8988T (cell line): ENCODE measurements at places on chromosomes 12 and 14.

DNA sequence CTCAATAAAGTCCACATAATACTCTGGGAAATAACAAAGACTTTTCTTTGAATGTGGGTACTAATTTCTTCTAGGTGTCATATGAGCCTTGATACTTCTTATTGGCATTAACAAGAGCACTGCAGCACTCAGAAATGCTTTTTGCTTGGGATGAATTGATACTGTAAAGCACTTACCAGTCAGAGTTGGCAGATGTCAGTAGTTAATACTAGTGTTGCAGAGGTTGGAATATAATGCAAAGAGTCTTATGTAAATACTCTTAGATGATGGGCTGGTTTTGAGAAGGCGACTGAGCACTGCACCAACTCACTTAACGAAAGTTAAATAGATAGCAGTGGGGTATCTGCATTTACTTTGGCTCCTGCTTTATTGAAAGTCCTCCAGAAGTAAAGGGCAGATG, 25.6 kb upstream of the MBIP start:
- no peak for DNase-seq

DNA sequence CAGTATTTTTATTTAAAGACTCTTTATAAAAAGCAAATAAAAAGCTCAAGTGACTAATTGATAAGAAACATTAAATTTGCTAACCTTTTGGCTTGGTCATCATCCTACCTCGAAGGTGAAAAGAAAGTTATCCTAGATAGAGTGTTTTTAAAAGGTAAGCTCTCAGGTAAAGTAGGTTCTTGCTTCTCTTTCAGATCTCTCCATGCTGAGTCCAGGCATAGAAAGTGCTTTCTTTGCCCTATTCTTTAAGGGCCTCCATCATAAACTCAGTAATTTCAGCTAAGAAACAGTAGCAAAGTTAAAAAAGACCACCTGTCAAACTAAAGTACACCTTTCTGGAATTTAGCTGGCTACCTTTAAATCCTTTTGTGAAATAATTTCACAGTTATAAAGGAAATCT, 20.6 kb upstream of the ANHX start:
- no peak for DNase-seq

- no peak for DNase-seq
These were observed 8.4 kb upstream of the SIX1 start for GRCh38 chr14:60657456-60658210.

DNA sequence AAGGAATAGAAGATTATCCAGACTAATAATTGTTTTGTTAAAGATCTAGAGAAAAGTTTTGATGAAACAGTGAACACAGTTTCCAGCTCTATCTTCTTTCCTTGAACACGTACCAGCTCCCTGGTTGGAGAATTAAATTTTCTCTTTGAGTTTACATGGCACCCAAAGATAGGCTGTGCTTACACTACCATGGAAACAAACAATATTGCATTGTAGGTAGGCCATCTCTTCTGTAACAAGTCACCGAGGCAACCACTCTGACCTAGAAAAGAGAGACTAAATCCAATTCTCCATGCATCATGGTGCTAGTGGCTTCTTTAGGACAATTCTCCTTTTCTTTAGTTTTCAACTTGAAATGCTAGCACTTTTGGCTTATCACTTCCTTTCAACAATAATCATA, 9.9 kb downstream of the BMAL2 start:
- DNase-seq: no peak

DNA sequence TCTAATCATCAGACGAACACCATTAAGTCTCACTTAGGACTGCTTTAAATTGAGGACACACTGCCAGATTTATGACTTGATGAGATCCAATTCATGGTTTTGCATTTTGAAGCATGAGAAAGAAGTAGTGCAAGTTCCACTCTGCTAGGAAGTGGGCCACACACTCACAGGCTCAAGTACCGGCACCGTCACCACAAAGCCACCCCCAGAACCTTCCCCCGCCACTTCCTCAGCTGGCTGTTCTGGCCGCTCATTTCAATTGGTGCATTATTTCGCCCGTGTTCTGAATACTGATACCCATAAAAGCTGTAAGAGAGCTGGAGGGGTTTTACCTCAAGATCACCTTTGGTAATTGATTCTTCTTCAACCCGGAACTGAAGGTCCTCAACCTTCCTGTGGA, 70.1 kb downstream of the CLIP1 start:
- DNase-seq: no peak

DNA sequence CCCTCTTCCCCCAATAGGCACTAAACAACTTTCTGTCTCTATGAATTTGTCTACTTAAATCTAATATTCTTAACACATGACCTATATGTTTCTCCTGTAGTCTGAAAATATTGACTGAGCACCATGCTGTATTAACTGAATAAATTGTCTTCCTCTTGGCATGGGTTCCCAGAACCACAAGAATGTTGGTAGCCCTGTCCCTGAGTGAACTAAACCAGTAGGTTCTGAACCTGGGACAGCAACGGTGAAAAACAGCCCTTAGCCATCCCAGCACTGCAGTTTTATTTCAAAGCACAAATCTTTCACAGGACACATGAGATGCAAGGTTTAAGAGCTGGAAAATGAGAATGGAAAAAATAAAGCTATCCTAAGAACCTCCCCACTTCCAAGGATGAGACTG, 20.4 kb upstream of the HSP90B1 start:
- no peak for DNase-seq

DNA sequence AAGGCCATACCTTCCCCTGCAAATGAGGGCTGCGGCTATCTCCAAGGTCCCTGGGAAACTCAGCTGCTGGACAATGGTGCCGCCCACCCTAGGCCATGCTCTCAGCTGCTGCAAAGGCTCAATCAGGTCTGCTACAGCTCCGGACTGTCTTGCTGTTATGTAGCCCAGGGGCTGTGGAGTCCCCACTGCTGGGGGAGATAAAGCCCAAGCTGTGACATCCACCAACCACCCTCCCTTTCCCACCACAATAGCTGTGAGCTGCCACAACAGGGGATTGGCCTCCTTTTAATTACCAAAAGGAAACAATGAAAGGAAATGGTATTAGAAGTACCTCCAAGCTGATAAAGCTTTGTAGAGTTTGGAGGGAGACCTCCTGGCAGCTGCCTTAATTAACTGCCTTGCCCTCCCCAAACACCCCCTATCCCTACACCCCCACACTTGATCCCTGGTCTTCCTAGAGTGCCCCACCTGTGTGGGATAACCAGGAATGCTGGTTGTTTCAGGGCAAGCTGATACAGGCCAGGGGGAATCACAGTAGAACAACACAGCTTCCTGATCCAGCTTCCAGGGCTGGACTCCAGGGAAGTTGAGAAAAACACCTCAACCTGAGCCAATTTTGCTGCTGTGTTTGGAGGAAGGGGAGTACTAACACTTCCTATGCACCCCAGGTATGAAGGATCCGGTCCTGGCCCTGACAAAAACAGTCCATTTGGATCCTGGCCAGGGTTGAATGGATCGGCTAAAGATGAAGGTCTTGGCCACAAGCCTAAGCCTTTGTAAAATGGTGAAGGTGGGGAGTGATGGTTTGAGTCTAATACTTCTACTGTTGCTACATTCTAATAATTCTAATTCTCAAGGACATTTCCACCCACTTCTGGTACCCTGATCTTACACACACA, at the start of gene VWF:
VWF (minus strand) TSS at position 260 of the 899 bp plus-strand sequence. CDS start 1,474 bp downstream, outside the sequence.
- DNase-seq: no peak

- no peak for DNase-seq
These were observed 5.6 kb upstream of the ASCL1 start for GRCh38 chr12:102951841-102952240.

DNA sequence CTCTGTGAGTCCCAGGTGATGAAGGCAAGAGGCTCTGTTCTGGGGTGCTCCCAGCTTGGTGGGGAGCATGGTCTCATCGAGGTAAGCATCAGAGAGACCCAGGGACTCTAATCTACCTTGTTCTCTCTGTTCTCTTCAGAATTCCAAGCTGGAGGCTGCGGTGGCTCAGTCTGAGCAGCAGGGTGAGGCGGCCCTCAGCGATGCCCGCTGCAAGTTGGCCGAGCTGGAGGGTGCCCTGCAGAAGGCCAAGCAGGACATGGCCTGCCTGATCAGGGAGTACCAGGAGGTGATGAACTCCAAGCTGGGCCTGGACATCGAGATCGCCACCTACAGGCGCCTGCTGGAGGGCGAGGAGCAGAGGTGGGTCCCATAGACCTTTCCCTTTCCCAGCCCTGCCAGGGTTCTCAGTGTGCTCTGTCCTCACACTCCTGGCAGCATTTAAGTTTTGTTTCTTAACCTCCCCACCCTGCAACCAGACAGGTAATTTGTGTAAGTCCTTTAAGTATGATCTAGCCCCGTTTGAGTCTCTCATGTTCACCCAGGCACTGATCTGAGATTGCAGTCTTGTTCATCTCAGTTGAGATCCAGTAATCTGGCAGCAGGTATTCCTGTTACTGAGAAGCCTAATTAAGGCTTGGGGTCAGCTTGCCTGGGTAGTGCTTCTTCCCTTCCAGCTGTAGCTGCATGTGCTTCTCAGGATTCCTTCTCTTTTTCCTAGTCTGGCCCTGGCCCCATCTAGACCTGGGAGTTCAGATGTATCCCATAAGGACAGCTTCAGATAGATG, 14.8 kb upstream of the KRT81 start:
- DNase-seq: no peak

DNA sequence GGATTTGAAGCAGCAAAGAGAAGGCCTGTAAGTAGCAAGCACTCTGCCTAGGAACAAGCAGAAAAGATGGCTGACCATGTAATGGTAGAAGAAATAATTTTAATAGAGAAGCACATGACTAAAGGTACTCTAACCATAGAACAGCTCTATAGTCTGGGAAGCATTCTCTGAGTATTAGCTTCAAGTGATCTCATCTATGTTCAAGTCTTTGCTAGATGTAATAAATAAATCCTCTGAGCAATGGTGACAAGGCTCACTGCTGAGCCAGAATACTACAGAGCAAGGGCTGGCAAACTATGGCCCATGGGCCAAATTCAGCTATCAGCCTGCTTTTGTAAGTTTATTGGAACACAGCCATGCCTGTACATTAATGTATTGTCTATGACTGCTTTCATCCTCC, 84.8 kb downstream of the PEBP1 start:
- DNase-seq: no peak

DNA sequence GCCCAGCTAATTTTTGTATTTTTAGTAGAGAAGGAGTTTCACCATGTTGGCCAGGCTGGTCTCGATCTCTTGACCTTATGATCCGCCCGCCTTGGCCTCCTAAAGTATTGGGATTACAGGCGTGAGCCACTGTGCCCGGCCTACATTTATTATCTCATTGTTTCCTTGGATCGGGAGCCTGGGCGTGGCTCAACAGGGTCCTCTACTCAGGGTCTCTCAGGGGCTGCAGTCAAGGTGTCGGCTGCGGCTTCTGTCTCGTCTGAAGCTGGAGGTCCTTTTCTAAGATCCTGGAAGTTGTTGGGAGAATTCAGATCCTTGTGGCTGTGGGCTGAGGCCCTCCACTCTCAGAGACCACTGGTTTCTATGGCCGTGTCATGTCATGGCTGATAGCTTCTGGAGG, 65.5 kb upstream of the SCN8A start:
- no peak for DNase-seq

DNA sequence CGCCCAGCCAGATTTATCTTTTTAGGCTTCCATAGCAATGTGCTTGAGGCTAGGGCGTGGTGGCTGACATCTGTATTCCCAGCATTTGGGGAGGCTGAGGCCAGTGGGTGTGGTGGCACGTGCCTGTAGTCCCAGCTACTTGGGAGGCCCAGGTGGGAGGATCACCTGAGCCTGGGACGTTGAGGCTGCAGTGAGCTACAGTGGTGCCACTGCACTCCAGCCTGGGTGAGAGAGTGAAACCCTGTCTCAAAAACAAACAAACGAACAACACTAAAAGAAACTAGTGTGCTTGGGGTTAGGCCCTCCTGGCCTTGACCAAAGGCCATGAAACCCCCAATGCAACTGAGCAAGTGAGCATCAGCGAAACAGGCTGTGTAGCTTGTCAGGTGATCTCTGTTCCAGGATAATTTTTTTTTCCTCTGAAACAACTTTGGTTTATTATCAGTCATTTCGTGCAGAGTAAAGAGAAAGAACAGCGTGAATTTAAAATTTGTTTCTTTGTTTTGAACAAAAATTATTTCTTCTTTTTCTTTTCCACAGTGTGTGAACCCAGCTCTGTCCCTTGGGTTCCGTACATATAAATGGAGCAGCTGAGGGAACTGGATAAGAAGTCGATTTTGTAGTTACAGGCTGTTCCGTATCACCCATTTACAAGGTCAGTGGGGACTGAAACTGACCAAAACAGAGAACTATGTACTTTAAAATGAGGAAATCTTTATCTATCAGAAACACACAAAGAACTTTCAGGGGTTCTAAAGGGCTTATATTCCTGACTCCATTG, 8.8 kb upstream of the TUBA1C start:
- no peak for DNase-seq

DNA sequence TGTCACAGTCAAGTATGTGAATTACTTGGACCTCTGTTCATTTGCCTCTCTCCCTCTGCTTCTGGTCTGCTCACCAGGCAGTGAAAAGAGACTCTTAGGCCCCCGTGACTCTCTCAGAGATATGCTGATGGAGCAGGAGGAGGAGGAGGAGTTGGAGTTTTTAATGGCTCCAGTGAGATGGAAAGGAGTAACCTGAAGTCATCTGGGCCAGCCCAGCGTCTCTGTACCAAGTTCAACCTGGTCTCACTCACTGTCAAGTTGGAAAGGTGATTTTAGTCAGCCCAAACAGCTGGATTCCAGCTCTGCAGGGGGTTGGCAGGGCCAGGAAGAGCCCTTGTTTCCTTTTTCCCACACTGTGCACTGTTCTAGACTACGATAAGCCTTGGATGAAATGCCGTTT, 48.6 kb downstream of the SH2B3 start:
- DNase-seq: no peak

DNA sequence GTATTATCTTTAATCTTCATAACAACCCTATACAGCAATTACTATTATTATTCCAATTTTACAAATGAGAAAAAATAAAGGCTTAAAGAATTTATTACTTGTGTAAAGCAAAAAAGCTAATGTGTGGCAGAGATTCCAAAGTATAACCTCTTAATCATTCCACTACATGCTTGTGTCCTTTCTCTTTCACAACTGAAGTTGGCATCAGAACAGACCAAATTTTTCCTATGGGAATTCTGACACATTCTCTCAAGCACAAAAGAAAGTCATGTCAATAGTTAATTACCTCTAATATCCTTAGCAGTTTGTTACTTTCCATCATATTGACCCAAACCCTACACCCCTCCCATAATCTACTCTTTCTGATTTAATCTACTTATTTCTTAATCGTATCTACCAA, 86.7 kb downstream of the BCL2L14 start:
- no peak for DNase-seq

GRCh38 chr12:85322715-85323114, 42.7 kb downstream of the ALX1 start:
- DNase-seq: no peak

GRCh38 chr12:55915482-55915859, 12.2 kb downstream of the PYM1 start:
- no peak for DNase-seq

DNA sequence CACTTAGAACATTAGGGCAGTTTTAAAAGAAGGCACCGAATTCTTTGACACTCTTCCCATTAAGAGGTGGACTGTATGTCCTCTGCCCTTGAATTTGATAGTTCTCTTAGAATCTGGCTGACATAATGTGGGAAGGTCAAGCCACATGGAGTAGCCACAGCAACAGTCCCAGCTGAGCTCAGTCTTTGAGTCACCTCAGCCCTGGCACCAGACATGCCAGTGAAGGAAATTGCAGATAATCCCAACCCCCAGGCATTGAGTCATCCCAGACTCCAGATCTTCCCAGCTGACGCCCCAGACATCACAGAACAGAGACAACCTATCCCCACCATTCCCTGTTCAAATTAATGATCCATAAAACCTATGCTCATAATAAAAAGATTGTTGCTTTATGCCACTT, 83.4 kb downstream of the GTF2A1 start:
- no peak for DNase-seq
